ENCODE measurements at places on chromosomes 6 and 20.

DNA sequence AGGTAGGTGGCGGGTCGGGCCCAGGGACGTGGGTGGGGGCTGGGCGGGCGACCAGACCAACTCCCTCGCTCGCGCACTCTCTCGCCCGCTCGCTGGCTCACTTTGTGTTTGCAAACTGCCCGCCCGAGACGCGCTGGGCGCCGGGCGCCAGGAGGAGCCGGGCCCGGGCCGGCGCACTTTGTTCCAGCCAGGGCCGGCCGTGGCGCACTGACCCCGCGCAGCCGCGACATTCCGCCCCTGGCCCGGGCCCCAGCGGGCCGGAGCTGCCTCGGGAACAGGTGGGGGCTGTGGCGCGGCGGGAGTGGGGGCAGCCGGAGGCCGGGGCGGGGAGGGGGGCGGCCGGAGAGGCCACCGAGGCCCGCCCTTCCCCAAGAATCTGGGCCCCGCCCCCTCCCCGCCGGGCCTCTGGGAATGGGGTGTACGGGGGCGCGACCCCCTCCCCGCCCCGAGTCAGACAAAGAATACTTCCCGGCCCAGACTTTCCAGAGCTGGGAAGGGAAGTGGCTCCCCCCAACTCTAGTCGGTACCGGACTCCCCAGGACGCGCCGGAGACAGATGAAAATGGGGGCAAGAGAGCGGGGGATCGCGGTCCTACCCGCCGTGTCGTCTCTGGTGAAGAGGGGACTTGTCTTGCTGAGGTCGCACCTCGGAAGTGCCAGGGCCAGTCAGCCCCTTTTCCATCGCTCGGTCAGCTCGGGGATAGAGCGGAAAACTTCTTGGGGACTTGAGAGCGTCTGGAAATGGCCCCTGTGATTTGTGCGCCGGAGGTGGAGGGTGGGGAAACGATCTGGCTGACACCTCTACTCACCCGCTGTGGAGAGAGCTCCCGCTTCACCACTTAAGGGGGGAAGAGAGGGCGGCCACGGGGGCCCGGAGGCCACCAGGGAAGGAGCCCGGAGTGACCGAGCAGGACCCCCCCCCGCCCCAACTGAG is 951 bp downstream of the FOXP4 start:
- DNase-seq: no peak

GRCh38 chr20:53337390-53338101 is 256.1 kb downstream of the ZNF217 start:
- DNase-seq: no peak

DNA sequence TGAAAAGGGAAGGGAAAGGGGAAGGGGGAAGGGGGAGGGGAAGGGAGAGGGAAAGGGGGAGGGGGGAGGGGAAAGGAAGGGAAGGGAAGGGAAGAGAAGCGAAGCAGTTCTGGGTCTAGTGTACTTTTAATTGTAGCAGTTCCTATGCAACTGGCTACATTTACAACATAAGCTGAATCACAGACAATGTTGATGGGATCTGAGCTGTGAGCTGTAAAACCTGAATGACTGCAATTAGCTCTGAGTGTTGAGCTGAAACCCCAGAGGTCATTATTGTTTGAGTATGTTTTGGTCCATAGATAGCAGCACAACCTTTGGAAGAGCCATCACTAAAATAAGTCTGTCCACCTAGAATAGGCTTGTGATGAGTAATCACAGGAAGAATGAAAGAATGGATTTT is 7.2 kb upstream of the ABHD12 start:
- no peak for DNase-seq

DNA sequence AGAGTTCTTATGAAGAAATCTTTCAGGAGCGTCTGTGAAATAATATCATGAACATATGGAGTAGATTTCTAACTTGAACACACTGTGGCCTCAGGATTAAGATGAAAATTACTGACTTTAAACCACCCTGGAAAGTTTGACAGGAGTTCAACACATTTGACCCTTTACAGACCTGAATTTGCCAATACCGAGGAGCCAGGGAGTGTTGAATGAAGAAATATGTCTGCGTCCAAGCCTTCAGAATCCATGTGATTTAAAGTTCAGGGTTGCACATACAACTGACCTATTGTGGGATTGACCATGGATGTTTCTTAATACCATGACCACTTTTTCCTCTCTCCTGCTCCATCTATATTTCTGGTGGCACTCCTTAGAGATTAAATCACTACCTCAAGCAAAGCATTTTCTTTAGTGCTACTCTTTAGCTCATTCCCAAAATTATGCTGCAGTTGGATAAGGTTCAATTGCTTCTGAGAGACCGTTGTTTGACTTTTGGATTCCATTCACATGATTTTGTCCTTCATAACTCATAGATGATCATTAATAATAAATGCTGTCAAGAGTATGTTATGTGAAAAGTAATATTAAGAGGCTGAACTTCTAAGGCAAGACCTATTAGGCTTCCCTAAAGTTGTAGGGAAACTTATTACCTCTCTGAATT is 57.4 kb downstream of the PRL start:
- DNase-seq: no peak

- DNase-seq: no peak
Observed at GRCh38 chr20:40749985-40750506, 61.0 kb upstream of the MAFB start.

- DNase-seq: no peak
Observed at GRCh38 chr6:132813173-132813856, 1.1 kb upstream of the RPS12 start.

GRCh38 chr20:21270806-21271205 is 32.3 kb upstream of the XRN2 start:
- DNase-seq: no peak

DNA sequence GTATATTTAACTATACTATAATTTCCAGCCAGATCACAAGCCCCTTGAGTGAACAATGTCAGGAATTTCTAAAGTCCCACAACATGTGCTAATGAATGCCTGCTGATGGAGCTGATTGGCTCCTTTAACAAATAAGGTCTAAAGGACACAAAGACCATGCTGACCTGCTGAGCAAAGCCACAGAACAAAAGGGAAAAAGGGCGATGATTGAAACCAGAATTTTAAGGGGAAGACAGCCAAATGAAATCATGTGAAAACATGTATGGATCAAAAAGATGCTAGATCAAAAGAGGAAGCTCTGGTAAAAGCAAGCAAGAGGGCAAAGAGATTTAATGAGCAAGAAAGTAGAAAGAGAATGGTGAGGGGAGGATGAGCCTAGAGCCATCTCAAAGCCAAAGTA is 105.6 kb downstream of the DCDC2 start:
- DNase-seq: no peak

DNA sequence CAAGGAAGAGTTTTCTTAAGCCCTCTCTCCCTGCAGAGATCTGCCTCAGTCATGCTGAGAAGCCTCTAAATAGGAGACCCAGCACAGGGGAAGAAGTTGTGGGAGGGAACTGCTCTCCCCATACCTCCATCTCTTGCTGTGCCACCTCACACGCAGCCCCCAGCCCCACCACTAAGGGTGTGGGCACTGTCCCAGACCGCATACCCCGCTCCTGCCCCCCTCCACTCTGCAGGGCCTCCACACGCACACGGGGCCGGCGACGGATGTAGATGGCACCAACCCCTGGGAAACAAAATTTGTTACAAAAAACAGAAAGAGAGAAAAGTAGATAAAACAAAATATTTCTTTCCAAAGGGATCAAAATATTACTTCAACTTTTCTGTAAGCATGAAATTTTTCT is 10.2 kb upstream of the CPNE1 start:
- no peak for DNase-seq

DNA sequence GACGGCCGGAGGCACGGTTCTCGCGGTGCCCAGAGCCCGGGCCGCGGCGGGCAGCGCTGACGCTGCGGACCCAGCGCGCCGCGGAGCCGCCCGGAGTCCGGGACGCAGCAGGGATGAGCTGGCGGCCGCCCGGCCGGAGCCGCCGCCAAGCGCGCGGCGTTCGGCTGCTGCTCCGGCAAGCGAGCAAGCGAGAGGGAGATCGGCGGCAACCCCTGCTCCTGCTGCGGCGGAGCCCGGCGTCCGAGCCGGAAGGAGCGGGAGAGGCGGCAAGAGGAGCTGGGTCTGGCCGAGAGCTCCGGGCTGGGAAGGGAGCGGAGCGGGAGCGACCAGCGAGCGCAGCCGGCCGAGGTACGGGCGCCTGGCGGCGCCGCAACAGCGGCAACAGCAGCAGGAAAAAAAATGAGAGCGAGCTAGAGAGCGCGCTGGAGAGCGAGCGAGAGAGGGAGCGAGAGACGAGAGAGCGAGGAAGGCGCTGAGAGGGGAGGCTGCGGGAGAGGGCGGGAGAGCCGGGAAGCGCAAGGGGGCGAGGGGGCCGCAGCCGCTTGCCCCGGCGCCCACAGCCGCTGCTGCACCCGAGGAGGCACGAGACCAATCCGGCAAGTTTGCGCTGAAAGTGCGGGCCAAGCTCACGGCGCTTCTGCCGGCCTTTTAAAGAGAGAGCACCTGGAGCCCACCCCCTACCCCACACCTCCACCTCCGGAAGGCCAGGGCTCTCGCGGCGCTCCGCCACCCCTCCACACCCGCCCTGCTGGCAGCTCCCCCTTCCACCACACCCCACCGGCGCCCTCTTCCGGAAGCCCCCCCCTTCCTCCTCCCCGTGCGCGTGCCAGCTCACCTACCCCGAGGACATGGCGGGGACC is 496 bp downstream of the GRM4 start:
- DNase-seq: no peak

DNA sequence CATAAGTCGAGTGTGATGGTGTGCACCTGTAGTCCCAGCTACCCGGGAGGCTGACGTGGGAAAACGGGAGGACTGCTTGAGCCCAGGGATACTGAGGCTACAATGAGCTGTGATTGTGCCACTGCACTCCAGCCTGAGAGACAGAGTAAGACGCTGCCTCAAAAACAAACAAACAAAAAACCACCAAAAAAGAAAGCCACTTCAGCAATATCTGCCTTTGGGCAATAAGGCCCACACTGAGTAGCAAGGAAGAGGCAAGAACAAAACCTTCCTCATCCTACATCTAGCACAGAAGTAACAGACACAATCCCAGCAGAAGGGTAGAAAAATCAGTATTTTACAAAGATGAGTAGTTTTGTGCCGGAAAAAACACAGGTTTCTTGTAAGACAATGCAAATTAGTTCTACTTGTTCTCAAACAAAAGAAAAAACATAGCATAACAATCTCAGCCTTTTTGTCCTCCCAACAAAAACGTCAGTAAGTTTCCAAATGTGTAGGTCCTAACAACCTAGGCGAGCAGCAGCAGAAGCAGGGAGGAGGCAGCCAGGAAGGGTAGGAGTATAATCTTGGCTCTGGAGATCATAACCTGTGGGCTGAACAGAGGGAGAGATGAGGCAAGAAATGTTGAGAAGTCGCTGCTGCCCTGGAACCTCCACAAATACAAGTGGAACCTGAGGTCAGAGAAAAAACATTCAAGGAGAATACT is 5.7 kb downstream of the PPP1R10 start:
- no peak for DNase-seq

DNA sequence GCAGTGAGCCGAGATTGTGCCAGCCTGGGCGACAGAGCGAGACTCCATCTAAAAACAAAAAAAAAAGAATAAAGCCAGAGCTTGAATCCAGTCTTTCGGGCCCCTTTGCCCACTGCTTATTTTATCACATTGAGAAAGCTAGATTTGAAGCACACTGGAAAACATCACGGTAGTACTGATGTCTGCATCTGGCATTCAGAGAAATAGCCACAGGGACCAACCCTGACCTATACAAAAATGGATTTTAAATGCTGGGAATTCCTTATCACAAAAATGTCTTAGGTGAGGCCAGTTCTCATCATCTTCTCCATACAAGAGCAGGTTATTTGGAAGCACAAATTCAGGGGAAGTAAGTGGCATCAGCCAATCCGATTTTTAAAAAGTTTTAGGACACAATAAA is 49.5 kb downstream of the SLC35D3 start:
- DNase-seq: no peak

- DNase-seq: no peak
Observed at GRCh38 chr6:168555618-168556273, 114.8 kb downstream of the SMOC2 start.

GRCh38 chr6:151698931-151699700 is 108.4 kb upstream of the ESR1 start:
- no peak for DNase-seq

- DNase-seq: no peak
Observed at GRCh38 chr6:116492331-116493067, 18.9 kb upstream of the CALHM5 start.

DNA sequence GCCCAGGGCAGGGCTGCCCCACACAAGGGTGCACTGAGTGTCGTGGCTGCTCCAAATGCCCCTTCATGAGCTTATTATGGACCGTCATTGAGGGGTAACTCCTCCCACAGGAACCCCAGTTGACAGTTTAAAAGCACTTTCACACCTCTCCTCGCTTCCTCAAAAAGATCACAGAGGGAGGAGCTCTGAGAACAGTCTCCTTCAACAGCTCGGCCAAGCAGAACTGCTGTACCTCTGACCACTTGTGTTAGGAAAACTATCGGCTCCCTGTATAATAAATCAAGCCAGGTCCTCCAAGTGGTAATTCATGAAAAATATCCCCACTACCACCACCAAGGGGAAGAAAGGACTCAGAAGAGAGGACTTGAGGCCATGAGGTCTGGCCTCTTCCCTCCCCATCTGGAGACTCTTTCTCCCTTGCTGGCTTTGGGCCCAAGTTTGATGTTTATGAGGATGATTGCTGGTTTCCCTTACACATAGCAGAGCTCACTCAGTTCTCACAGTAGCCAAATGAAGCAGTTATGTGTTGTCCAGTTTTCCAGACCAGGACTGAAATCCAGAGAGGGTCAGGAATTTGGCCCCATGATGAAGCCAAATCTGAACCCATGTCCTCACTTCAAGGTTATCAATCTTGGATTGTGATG is 8.7 kb downstream of the SNX21 start:
- DNase-seq: no peak

DNA sequence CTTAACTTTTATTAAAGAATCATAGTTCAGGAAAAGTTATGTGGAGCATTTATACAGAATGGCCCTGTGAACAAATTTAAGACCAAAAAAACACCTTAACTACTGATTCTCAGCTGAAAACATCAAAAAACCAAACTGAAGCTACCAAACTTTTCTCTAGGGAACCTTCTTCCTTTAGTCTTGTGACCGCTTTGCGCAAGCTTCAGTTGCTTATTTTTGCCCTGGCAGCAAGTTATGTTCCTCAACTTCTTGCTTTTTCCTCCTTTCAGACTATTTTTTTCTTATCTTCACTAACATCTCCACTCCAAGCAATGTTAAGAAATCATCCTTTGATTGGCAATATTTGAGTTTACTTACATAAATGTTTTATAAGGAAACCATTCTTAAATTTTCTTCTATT is 100.1 kb downstream of the MYB start:
- no peak for DNase-seq

- DNase-seq: no peak
Observed at GRCh38 chr6:119343167-119343566, 6.4 kb downstream of the MAN1A1 start.

- DNase-seq: no peak
Observed at GRCh38 chr6:149965194-149966020, 1.7 kb downstream of the ULBP1 start.

GRCh38 chr6:111664565-111665030 is 58.9 kb upstream of the TRAF3IP2 start:
- no peak for DNase-seq

- peak; percentile 70 for DNase-seq
Observed at GRCh38 chr20:62386383-62387218, at the start of gene RPS21. TSS of gene RPS21 (plus strand) at chr20:62387103. CDS start at chr20:62387339, 236 bp downstream.

Data from GOT3 (cell line).